ENCODE measurements at places on chromosomes 3 and 15.
A peak's percentile ranks its signal among the peaks of the same experiment; 100 is the strongest.

DNA sequence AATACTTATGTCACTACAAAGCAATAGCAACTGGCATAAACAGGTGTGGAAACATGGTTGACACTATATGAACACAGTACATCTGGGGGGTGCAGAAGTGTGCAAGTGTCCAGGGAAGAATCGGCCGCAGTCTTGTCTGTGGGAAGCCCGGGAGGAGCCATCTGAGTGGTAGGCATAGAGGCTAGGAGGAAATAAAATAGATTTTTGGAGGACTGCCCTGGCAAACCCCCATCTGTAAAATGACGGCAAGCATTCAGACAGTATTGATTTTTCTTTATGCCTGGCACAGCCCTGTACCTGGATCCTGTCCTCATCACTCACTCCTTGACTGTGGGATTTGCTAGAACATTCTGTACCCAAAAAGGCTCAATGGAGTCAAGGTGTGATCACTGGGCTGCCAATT lies 31.3 kb downstream of the THSD4 start:
- H3K27ac ChIP-seq = no peak overlapping the region
- no peak for DNase-seq
- no peaks in the 10 kb centered on the region for H3K4me1 ChIP-seq
- H3K27me3 ChIP-seq = peaks cover 22% of the 10 kb centered on the region
- no peaks in the 10 kb centered on the region for H3K36me3 ChIP-seq

- H3K27me3 ChIP-seq = peaks cover 66% of the 10 kb centered on the region
- no peak overlapping the region for H3K4me3 ChIP-seq
- no peaks in the 10 kb centered on the region for H3K36me3 ChIP-seq
- DNase-seq = no peak
Measured at GRCh38 chr3:14867936-14868570, 49.3 kb downstream of the FGD5 start.

GRCh38 chr15:85062560-85062959 lies 80.9 kb downstream of the PDE8A start:
- H3K4me3 ChIP-seq = no peak overlapping the region
- no peak for DNase-seq
- H3K4me1 ChIP-seq = peaks cover 30% of the 10 kb centered on the region
- peaks cover 6% of the 10 kb centered on the region for H3K36me3 ChIP-seq
- no peaks in the 10 kb centered on the region for H3K27me3 ChIP-seq

DNA sequence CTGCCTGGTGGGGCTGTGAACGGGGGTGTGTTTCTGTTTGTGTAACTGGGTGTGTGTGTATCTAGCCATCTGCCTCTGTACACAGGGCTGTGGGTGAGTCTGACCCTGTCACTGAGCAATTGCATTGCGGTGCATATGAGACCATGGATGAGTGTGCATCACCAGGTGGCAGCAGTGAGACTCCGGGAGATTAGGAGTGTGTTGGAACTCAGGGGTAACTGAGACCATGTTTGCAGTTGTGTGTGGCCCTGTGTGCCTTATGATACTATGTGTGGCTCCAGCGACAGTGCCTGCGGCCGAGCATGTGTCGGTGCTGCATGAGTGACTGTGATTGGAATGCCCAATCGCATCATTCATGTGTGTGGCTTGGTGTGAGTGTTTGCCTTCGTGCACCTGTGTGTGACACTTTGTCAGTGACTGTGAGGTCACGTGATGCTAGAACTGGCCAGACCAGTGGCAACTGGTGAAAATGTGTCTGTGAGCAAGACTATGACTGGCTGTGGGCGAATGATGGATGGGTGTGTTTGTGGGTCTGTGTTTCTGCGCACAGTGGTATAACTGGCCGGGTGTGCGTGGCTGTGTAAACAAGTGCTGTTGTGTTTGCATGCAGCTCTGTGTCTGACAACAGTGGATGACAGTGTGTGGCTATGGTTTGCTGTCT lies 14.0 kb downstream of the VILL start:
- no peak for DNase-seq
- H3K27ac ChIP-seq = peak overlapping the region; percentile 1
- H3K27me3 ChIP-seq = no peaks in the 10 kb centered on the region

DNA sequence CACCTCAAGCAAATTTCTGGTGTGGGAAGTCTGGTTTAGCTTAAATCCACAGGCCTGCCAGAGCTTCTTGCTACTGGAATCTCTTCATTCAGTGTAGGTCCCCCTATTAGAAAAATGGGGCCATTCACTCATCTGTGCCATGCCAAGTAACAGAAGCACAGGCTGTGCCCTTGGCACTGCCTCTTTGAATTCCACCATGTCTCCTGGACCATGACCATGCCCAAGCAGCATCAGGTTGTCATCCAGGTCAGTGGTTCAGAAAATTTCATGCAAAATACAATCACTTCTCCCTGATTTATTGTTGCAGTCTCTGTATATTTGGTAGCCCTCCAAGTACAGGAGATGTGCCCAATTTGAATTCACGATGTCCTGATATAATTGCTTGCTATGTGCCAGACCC lies 602.1 kb upstream of the ZNF385D start:
- DNase-seq = no peak
- H3K36me3 ChIP-seq = peaks cover 3% of the 10 kb centered on the region
- H3K27me3 ChIP-seq = no peaks in the 10 kb centered on the region
- H3K4me3 ChIP-seq = no peak overlapping the region

DNA sequence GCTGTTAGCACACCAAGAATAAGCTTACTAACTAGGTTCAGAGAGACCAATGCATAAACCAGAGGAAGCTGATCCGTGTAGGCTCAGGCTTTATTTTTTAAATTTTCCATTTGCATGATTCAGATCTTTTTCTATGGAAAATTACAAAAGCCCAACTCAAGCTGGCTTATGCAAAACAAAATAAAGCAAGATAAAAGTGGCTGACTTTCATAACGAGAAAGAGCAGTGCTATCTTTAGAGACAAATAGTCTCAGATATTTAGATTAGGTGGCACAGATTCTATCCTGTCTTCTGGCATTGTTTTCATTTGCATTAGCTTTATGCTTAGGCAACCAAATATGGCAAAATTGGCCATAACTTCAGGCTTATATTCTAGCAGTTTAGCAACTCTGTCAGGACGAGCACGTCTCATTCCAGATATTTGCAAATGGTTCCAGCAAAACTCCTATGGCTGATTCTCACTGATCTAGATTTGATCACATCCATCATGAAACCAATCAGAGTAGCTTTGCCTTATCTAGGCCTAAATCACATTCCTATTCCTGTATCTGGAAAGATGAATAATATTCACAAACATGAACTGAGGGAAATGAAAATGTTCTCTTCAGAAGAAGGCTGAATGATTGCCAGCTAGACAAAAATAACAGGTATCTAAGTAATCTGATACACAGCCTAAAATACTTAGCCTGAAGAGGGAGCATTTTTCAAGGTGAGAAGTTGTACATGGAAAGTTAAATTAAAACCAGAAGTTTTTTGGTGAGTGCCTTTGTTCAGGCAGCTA lies 216.4 kb upstream of the DPPA4 start:
- H3K27ac ChIP-seq = no peak overlapping the region
- H3K4me1 ChIP-seq = no peaks in the 10 kb centered on the region
- no peak for DNase-seq
- no peak overlapping the region for H3K4me3 ChIP-seq
- H3K36me3 ChIP-seq = no peaks in the 10 kb centered on the region
- H3K27me3 ChIP-seq = no peaks in the 10 kb centered on the region

- H3K27ac ChIP-seq = no peak overlapping the region
- H3K4me3 ChIP-seq = no peak overlapping the region
- no peak for DNase-seq
- H3K27me3 ChIP-seq = no peaks in the 10 kb centered on the region
- peaks cover 7% of the 10 kb centered on the region for H3K36me3 ChIP-seq
- peaks cover 25% of the 10 kb centered on the region for H3K4me1 ChIP-seq
Measured at GRCh38 chr15:79973456-79974195, 2.6 kb upstream of the BCL2A1 start.

DNA sequence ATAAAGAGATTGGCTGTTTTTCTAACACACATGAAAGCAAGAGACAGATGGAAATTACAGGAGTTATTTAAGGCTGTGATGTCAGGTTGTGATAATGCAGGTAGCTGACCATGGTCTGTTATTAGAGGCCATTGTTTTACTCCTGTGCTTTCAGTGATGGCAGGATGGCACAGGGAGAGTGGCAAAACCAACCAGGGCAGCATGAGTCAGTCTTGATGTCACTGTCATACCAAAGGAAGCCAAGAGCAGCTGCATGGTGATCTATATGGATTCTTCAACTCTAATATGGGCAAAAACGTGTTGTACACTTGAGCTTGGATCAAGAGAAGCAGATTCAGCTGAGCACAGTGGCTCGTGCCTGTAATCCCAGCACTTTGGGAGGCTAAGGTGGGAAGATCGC lies 91.8 kb upstream of the LMOD3 start:
- peaks cover 4% of the 10 kb centered on the region for H3K36me3 ChIP-seq
- H3K4me3 ChIP-seq = no peak overlapping the region
- no peak for DNase-seq
- peaks cover 6% of the 10 kb centered on the region for H3K4me1 ChIP-seq
- no peaks in the 10 kb centered on the region for H3K27me3 ChIP-seq

GRCh38 chr3:32482693-32483092 lies 20.0 kb downstream of the CMTM6 start:
- no peak for DNase-seq
- H3K27me3 ChIP-seq = no peaks in the 10 kb centered on the region
- peaks cover 52% of the 10 kb centered on the region for H3K36me3 ChIP-seq
- H3K4me1 ChIP-seq = peaks cover 17% of the 10 kb centered on the region
- H3K27ac ChIP-seq = no peak overlapping the region

DNA sequence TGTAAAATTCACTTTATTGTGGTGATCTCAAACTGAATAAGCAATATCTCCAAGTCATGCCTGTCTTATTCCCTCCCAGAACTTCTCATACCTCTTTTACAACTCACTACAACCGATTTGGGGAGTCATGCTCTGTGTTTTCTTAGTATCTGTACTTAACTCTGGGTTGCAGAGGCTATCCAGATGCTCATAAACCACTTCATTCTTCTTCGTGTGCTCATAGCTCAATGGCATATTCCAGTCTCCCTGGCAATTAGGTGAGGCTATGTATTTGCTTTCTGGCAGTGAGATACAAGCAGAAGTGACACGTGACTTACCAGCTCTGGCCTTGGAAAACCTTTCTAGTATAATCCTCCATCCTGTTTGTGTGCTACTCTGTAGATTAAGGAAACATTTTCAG lies 360.9 kb downstream of the ZNF385D start:
- no peaks in the 10 kb centered on the region for H3K36me3 ChIP-seq
- DNase-seq = no peak
- H3K27me3 ChIP-seq = no peaks in the 10 kb centered on the region
- peaks cover 5% of the 10 kb centered on the region for H3K4me1 ChIP-seq
- H3K4me3 ChIP-seq = no peak overlapping the region

DNA sequence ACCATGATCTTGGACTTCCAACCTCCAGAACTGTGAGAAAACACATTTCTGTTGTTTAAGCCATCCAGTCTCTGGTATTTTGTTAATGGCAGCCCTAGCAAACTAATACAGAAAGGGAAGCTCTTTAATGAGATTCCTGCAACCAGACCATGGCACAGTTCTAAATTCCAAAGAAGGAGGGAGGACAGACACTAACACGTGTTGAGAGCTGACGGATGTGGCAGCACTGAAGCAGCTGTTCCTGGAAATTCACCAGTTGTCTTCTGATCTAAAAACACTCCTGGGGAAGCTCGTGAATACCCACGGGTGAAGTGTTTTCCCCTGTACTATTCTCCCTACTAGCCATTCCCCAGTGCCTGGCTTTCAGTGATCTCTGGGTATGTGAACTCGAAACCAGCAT lies 56.7 kb downstream of the RPL22L1 start:
- peaks cover 9% of the 10 kb centered on the region for H3K27me3 ChIP-seq
- peaks cover 2% of the 10 kb centered on the region for H3K36me3 ChIP-seq
- DNase-seq = no peak
- peaks cover 6% of the 10 kb centered on the region for H3K4me1 ChIP-seq
- H3K4me3 ChIP-seq = no peak overlapping the region
- no peak overlapping the region for H3K27ac ChIP-seq

All from central memory CD8-positive, alpha-beta T cell (primary cell).